ENCODE measurements at places on chromosomes 3 and 15.

- DNase-seq: no peak
Observed at GRCh38 chr3:71987089-71987735, 202.3 kb upstream of the PROK2 start.

DNA sequence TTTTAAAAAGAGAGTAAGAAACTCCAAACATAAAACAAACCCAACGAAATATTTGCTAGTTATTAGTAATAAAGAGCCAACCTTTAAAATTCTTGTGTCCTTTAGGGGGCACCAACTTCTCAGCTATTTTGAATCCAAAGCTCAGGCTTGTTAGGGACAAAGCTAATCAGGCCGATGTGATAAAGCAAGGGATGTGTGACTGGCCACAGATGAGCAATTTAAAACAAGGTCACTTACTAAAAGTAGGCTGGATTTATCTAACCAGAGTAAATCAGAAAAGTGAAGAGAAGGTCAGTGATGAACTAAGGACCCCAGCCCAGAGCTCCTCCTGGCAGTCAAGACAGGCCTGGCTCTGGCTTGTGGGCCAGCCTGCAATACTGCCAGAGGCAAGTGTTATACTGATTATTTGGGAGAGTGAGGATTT lies 108.5 kb downstream of the CYP19A1 start:
- DNase-seq: no peak

DNA sequence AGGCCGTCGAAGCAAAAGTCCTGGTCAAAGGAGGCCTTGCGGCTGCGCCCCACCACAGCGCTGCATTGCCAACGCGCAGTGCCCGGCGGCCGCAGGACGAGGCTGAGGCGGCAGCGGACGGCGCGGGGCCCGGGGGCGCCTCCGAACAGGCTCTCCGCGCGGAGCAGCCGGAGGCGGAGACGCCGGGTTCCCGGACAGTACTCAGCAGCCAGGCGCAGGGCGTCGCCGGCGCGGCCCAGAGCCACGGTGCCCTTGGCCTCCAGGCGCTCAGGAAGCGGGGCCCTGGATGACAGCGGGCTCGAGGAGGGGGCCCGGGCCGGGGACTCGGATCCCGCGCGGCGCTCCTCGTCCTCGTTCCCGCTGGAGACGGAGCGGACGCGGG lies 1.1 kb downstream of the C2CD4B start:
- no peak for DNase-seq

DNA sequence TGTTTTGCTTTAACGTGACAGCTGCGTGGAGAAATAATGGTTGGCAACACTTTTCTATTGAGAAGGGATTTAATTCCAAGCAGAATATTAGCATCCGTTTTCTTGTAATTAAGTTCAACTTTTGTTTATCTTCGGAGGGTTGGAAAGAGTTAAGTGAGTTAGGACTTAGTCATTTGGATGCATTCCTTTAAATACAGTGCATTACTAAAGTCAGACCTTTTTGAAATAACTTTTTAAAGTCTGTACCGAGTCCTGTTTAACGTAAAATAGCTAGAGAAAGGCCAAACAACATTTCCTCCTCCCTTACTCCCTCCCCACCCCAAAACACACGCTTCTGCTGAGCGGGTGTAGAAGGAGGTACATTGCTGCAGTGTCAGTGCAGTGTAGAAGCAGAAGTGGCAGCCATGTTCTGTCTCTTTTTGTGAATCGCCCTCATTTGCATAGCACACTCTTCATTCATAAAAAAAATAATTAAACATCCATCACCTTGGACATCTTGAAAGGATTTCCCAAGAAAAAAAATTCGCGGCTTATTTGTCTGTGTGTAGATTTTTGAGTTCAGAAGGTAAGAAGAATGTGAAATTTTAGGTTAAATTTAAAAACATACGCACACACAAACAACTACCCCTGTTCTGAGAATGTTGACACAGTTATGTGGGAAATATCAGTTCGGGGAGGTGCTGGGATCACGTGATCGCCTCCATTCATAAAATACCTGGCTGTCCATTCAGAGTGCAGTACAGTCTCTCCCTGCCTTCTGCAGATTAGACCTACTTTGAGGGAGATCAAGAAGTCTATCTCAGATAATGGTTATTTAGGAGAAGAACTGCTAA lies 1.6 kb downstream of the SPRED1 start:
- peak; percentile 15 for DNase-seq

- DNase-seq: no peak
Observed at GRCh38 chr3:126112531-126113237, 28.8 kb upstream of the SLC41A3 start.

DNA sequence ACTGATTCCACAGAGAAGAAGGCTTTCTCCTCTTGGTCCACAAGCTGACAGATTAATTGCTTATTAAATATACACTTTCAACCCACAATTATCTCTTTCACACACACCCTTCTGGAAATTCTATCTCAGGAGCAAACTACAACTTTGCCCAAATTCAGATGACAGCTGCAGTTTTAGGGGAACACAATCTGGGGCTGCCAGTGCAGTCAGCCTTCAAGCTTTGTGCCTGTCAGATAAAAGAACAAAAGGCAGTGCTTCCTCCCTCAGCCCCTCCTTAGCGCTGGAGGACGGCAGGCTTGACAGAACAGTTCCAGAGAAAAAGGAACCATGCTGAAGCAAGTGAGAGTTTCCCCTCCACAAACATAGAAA lies 99.6 kb downstream of the TMCC1 start:
- DNase-seq: no peak

DNA sequence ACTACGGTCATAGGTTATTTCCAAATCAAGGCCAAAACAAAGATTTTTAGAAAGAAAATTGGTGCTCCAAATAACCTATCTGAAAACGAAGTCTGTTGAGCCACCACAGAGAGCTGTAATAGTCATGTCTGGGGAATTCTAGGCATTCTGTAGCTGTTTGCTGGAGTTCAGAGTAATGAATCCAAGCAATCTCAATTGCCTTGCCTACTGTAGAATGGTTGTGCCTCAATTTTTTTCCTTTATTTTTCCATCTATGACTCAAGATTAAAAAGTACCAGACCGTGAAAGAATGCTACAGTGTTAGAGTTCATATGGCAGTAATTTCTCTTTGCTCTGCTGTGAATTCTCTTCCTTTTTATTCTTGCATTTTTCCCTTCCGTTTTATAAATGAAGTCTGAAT lies 1007.2 kb upstream of the ALCAM start:
- DNase-seq: no peak

GRCh38 chr3:44654039-44654438 lies 5.5 kb downstream of the ZNF35 start:
- no peak for DNase-seq

- no peak for DNase-seq
Observed at GRCh38 chr3:8653800-8654408, 9.3 kb upstream of the SSUH2 start.

DNA sequence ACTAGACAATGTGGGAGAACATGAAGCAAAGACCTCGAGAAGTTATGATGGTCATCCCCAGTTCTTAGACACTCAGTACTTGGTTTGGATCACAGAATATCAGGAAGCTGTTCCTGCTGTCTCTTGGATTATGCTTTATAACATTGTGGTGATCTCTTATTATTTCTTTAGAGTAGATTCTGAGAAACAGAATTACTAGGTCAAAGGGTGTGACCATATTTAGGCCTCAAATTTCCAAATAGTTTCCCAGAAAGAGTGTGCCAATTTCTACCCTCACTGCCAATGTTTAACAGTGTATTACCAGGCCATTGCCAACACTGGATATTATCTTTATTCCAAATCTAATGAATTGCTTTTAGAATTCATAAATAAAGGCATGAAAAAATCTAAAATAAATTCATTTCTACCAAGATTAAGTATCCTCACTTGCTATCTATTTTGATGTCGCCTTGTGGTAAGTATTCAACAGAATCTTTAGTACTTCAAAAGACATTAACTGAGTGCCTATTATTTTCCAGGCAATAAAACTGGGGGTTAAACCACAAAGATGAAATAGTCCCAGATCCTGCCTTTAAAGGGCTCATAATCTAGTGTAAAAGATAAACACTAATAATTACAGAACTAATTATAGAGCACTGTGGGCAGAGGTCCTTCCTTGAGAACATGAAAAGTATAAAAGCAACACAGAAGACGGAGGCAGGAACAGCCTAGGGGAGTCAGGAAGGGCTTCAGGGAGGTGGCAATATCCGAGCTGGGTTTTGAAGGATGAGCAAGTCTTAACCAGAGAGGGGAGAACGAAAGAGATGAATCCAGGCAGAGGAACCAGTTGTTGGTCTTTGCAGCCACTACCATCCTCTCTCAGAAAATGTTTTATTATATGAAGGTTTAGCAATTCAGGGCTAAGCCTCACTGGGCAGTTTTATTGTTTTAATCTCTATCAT lies 86.8 kb downstream of the IGF2BP2 start:
- DNase-seq: no peak

GRCh38 chr15:50181969-50182218 lies at the start of gene SLC27A2:
TSS of gene SLC27A2 (plus strand) at chr15:50182196. CDS start at chr15:50182428, 232 bp downstream.
- no peak for DNase-seq

- no peak for DNase-seq
Observed at GRCh38 chr3:159380891-159381290, 579.0 kb downstream of the MFSD1 start.

- DNase-seq: no peak
Observed at GRCh38 chr15:98581715-98582114, 66.6 kb upstream of the IGF1R start.

DNA sequence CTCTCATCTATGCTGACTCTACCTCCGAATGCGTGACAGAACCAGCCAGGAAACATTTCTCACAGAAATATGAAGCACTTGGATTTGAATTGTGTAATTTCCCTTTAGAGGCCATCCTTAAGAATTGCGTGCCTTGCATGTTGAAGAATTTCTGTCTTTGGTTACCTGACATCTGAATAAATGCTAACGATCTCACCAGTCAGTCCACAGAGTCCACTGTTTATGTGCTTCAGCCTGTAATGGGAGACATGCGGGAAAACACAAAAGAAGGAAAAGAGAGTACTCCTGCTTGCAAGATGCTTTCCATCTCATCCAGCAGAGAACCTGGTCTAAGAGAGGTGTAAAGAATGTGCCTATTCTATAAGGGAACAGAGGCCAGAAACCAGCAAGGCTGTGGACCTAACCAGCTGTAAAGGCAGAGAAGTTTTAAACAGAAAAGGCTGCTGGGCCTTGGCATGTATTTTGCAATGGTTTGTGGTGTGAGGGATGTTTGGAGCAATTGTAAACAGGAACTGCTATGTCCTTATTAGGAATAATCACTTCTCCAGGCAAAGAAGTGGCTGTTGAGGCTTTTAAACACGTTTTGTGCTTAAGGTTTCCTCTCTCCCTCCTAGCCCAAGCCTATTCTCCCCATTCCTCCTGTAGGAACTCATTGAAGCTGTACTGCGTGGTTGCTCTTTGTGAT lies 36.4 kb upstream of the BOC start:
- no peak for DNase-seq

DNA sequence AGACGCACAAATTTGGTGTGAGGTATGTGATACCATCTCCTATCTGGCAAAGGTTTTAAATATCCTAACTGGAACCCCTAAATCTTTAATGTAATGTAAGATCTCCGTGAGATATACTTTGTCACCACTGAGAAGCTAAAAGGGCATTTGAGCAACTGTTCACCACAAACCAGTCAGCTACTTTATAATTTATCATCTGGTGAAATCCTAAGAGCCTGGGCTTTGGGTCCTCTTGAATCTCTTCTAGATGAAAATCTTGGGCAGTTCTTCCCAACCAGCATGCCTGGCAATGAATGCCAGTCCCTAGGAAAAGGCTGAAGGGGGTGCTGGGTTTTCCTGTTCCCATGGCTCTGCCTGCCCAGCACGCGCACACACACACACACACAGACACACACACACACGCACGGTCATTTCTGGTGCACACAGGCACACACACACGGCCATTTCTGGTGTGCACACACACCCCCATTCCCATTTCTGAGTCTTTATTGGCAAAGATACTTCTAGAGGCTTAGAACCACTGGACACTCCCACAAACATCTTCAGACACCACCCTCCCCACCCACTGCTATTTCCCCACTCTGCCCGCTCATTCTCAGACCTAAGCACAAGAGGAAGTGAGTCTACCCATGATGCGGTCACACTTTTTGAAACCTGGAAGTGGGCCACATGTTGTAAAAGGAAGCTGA lies 72.6 kb downstream of the MYO1E start:
- DNase-seq: no peak

GRCh38 chr15:73504885-73505284 lies 61.9 kb downstream of the REC114 start:
- DNase-seq: no peak

- DNase-seq: no peak
Observed at GRCh38 chr3:186519021-186519658, 25.0 kb downstream of the CRYGS start.

DNA sequence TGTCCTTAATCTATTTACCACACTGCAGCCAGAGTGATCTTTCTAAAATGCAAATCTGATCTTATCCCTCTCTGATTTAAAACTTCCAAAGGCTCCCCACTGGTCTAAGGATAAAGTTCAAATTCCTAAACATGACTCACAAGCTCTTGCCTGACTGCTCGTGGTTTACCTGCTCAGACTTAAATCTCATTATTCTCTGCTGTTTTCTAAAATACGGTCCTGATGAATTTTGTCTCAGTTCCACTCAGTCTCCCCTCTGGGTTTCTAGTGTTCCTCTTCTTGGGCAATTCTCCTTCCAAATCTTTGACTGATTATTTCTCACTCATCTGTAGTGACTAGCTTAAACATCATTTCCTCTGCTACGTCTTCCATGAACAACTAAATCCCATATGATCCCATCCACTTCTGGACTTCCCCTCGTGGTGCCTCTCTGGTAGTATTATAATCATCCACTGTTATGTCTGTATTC lies 108.3 kb downstream of the P3H2 start:
- no peak for DNase-seq

DNA sequence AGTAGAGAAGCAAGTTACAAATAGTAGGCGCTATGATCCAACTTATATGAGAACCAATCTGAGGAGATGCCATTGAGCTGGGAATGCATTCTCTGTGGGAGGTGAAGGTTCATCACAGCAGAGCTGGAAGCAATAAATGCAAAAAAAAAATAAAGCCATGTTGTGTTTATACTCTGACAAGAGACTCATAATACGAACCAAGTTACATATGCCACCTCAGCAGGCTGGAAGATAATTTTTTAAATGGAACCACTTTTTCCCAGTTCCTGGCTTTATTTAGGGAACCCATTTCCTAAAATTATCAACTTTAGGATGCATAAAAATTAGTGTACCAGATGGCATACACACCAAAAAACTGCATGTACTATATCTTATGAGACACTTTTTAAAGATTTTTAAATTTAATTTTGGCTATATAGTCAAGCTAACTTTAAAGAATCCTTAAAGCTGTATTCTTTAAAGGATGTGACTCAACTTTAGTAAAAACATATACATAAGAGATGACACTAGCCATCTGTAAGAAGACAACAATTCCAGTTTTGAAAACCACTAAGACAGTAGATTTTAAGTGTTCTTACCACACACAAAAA lies 23.6 kb upstream of the SETMAR start:
- no peak for DNase-seq

- no peak for DNase-seq
Observed at GRCh38 chr15:66947471-66947870, 117.9 kb upstream of the SMAD3 start.

GRCh38 chr3:132595014-132595413 lies 2.1 kb upstream of the ACKR4 start:
- no peak for DNase-seq

Data from NCI-H1694 (cell line).